ENCODE measurements at places on chromosomes 12 and 14. TPM values are rescaled to one million over a fixed set of nuclear protein-coding genes. Genes with fewer than 3 reads are reported as not detected.

The FIGNL2 gene
- 0.34 TPM for total RNA-seq

The KRT78 gene
- total RNA-seq, result not detected

The MNAT1 gene
- 19.8 TPM for total RNA-seq

The FMNL3 gene
- 7.1 TPM for total RNA-seq

The EMC9 gene
- total RNA-seq, result 18.3 TPM

The ESRRB gene
- 0.32 TPM for total RNA-seq

The LHX5 gene
- total RNA-seq, result not detected

The PROX2 gene
- total RNA-seq, result 0.09 TPM

The UNG gene
- total RNA-seq, result 22.1 TPM

- DNase-seq, result no peak
These were observed 12.4 kb upstream of the TMEM106C start for GRCh38 chr12:47950856-47951468.

GRCh38 chr12:124412646-124413015 lies 117.7 kb downstream of the RFLNA start:
- no peak for DNase-seq

DNA sequence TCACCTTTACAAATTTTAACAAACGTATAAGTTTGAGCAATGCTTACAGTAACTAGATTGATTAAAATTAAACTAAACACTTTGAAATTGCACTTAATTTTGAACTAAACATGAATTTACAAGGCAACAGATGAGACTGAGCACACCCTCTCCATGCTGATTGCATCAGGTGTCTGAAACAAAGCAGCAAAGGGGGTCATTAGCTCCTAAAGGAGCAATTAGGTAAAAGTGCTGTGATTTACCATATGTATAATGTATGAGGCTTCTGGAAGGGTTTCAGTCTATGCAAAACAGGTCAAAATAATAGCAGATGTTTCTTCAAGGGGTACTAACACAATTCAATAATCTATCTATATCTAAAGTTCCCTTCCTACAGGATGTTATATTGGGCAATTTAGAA lies 98.8 kb upstream of the LMNTD1 start:
- no peak for DNase-seq

- DNase-seq, result no peak
These were observed 8.4 kb downstream of the AHNAK2 start for GRCh38 chr14:104969741-104970230.

DNA sequence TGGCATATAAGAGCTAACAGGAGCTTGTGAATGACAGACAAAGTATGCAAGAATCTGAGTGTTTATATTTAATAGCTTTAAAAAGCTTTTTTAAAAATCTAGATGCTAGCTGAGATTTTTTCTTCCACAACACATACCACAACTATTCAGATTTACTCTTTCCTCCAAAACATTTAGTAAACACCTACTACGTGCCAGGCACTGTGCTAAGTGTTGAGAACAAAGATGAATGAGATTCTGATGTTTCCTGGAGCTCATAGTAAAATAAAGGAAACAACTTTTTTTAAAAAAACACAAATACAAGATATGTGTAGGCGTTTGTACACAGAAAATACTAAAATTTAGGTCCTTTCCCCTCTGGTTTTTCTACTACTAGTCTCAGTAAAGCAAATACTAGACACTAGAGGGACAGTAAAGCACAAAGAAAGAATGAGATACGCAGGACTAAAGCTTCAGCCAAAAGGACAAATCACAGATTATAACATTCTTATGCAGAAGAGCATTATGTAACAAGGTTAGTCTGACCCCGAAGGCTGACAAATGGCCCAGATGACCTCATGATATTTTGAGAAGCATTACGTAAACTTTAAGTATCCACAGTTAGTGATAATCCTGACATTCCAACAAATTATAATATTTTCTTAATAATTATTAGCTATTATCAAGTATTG lies 78.6 kb upstream of the PAWR start:
- DNase-seq, result no peak

GRCh38 chr12:96112733-96113132 lies 77.3 kb upstream of the LTA4H start:
- DNase-seq, result no peak

DNA sequence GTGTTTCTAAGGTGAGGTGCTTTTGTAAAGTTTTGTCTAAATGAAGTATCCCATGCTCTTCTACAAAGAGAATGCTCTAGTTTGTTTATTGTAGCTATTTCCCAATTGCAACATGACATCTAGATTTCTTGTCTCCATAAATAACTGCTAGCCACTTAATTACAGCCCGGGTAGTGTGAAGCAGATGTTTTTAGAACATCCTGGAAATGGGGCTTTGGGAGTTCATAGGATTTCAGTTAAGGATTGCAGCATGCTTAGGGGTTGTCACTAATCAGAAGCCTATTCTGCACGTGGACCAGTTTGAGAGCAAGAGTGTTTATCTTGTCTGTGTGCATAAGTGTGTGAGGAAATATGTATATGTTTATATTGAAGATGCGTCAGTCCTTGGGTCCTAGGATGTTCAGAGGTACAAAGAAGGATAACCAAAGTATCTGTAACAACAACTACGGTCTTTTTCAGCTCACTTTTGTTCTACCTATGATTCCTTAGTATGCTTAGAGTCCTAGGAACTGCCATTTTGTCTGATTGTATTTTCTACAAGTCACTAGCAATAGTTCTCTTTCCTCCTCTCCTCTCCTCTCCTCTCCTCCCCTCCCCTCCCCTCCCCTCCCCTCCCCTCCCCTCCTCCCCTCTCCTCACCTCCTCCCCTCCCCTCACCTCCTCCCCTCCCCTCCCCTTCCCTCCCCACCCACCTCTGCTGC lies 135.3 kb downstream of the ACSS3 start:
- DNase-seq, result no peak

GRCh38 chr12:89439941-89440340 lies 84.7 kb downstream of the GALNT4 start:
- DNase-seq, result no peak

GRCh38 chr14:72753879-72754400 lies 140.0 kb downstream of the DPF3 start:
- no peak for DNase-seq

GRCh38 chr14:102500158-102500662 lies 9.4 kb downstream of the ANKRD9 start:
- no peak for DNase-seq

- DNase-seq, result no peak
These were observed 222.6 kb downstream of the ACSS3 start for GRCh38 chr12:81300454-81300853.

DNA sequence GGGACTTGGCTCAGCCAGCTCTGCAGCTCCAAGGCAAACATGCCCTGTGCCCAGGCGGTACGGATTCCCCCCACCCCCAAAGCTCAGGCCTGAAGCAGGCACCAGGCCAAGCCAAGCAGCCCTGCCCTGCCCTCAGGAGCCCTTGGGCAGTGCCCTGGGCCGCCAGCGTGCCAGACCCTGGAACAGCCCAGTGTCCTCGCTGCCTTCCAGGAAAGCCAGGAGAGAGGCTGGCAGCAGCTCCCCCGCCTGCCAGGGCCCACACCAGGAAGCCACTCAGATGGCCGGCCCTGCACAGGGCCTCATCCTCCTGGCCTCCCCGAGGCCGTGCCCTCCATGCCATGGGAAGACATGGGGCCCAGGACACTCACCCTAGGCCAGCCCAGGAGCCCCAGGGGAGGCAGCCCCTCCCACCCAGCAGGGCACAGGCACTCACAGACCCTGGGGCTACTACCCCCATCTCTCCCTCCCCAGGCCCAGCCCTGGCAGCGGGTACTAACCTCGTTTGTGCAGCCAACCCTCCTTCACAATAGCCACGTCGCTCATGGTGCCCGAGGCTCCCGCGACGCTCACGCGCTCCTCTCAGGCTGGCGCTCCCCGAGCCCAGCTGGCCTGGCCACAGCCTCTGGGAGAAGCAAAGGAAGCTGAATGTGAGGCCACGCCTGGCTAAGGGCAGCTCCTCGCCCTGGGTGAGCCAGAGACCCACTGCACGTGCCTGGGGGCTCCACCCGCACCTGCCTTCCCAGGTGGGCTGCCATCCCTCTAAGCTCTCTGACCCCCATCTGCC lies 3.3 kb downstream of the AKT1 start:
- no peak for DNase-seq

- no peak for DNase-seq
These were observed 95.1 kb downstream of the NT5DC3 start for GRCh38 chr12:103745962-103746361.

DNA sequence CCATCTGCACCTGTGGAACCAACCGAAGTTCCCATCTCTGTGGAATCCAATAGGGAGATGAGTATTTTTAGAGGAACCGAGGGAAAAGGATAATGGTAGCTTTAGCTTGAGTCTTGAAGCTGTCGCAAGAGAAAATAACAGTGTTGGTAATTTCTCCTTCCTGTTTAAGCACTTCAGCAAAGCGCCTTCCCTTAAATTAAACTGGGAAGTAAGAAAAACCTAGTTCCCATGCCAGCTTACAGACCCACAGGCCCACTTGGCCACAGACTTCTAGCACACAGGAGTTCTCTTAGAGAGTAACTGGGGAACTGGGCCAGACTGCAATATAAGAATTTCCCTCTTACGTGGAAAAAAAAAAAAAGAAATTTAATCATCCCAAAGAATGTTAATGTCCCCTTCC lies 223.8 kb downstream of the EFCAB11 start:
- no peak for DNase-seq

DNA sequence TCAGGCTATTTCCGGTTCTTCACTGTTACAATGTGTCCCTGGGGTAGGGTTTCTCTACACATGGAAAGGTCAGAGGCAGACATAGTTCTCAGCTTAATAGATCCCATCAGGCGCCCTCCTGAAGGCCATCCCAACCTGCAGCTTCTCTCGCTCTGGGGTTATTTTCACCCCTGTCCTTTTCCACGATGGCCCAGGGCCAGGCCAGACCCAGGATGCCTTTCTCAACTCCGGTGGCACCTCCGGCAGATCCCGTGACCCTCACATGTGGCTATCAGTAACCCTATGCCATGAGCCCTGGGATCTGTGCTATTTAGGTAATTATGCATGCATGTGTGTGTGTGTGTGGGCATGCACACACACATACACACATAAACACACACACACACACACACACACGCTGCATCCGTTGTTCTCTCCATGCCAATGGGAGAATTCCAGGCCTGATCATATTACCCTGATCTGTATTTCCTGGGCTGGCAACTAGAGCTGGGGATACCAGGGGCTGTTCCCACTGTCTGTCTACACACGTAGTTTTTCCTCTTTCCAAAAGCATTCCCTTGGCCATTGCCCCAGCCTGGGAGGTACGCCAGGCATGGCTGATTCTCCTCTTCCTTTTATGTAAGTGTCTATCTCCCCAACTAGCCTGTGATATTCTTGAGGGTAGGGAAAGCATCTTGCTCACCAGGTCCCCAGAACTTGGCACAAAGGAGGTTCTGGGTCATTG lies 51.2 kb upstream of the NOS1 start:
- DNase-seq, result no peak

GRCh38 chr12:124764870-124765580 lies 98.6 kb downstream of the SCARB1 start:
- DNase-seq, result no peak

- no peak for DNase-seq
These were observed 272.8 kb upstream of the GARIN2 start for GRCh38 chr14:66916421-66916820.

DNA sequence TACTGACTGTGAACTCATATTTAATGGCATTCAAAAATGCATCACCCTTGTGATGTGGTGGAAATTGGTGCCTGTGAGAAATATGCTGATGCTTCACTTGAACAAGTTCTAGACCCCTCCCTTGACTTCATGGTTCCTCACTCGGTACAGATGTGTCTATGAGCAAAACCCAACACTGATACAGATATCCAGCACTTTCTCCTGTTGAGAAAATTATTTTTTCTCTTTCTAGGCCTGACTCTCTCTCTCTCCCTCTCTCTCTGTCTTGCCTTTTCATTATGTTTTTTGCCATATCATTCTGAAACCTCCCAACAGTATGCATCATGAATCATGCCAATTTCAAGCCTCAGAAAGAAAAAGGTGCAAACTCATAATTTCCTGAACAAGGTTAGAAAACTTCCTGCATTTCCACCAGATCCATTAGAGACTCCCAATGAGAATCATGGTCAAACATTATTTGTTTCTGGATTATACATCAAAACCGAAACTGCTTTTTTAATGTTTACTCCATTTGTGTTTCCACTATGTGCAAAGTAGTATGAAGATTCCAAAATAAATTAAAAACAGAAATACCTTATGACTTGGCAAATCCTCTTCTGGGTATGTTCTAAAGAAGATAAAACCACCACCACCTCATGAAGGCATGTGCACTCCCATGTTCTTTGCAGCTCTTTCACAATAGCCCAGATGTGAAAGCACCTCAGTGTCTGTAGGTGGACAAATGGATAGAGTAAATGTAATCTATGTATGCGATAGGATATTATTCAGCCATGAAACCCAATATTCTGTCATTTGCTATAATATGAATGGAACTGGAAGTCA lies 543.6 kb downstream of the TMEM121 start:
- DNase-seq, result no peak

DNA sequence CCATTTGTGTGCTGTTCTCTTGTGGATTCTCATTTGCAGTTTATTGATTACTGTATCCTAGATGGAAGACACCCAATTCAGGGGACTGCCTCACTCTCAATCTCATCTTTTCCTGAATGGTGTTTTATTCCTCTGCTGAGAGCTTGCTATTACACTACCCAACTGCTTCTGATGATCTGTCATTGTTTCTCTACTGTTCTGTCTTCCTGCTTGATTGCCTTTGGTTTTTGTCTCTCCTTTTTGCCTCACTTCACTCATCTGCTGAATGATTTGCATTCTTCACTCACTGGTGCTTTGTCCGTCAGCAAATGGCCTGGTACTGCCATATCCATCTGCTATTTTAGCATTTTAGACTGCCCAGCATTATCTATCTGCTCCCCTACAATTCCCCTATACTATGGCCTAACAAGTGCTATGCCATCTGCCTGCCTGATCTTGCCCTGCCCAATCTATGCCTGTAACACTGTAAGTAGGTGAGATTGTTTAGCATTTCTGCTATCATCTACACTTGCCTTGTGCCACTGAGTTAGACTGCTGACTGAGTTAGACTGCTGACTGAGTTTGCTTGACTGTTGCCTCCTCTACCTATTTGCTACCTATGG lies 335.1 kb downstream of the GPHN start:
- DNase-seq, result no peak

All from mucosa of descending colon (tissue), 3 donors.